ENCODE measurements at places on chromosomes 3 and 15.

- DNase-seq: no peak
Observed at GRCh38 chr15:77966540-77967234, 110.8 kb downstream of the TBC1D2B start.

DNA sequence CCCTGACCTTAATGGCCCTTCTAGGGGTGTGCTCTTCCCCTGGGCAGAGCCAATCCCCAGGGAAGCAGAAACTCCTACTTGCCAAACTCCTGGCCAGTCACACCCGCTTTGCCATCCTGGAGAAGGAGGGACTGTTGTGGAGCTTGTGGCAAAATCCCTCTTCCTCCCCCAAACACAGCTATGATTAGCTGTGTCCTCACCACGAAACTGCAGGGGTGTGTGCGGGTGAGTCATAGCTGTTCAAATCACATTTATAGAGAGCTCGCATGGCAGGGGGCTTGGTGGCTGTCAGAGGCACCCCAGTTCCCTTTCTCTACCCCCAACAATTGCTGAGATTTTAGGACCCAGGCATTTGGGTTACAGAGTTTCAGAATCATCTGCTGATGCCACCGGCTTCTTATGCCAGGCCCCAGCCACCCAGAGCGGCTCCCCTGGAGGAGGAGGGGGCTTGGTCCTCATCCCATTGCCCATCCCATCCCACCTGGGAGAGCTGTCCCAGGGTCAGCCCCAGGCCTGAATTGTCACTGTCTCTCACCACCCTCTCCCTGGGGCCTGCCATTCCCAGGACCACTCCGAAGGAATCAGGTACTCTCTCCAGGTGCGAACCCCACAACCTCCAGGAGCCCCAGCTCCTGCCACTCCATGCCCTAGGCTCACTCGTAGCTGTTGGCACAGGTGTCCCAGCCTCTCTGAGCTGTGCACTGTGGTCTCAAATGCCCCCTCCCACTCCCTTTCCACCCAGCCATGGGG, 28.8 kb upstream of the MAGEF1 start:
- no peak for DNase-seq

DNA sequence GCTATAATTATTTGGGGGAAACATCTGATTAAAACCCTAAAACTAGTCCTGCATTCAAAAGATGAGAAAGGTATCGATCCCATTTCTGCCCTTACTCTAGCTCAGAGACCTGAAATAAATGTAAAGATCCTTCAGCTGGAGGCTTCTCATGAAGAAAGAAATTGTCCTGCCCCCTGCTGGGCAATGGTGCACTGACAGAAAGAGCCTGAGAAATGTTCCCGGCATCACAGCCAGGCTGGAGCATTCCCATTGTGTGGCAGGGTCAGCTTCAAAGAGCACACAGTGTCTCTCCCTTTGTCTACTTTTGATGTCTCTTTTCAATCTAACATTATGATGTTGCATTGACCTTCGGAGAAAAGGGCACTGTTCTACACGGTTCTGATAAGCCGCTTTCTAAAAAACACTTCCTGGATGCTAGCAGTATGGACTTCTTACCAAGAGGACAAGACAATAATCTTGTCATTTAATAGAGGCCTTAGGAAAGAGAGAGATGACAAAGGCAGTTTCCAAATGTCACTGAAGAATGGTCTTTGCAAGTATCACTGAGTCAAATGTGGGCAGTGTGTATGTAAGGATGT, 287.5 kb downstream of the MAGI1 start:
- no peak for DNase-seq

- no peak for DNase-seq
Observed at GRCh38 chr15:70277556-70277955, 179.8 kb upstream of the TLE3 start.

GRCh38 chr15:29636921-29637320, 185.3 kb downstream of the TJP1 start:
- no peak for DNase-seq

- DNase-seq: no peak
Observed at GRCh38 chr3:44108481-44108880, 133.2 kb upstream of the TOPAZ1 start.

GRCh38 chr3:171806200-171807128, 3.8 kb downstream of the PLD1 start:
- DNase-seq: no peak

DNA sequence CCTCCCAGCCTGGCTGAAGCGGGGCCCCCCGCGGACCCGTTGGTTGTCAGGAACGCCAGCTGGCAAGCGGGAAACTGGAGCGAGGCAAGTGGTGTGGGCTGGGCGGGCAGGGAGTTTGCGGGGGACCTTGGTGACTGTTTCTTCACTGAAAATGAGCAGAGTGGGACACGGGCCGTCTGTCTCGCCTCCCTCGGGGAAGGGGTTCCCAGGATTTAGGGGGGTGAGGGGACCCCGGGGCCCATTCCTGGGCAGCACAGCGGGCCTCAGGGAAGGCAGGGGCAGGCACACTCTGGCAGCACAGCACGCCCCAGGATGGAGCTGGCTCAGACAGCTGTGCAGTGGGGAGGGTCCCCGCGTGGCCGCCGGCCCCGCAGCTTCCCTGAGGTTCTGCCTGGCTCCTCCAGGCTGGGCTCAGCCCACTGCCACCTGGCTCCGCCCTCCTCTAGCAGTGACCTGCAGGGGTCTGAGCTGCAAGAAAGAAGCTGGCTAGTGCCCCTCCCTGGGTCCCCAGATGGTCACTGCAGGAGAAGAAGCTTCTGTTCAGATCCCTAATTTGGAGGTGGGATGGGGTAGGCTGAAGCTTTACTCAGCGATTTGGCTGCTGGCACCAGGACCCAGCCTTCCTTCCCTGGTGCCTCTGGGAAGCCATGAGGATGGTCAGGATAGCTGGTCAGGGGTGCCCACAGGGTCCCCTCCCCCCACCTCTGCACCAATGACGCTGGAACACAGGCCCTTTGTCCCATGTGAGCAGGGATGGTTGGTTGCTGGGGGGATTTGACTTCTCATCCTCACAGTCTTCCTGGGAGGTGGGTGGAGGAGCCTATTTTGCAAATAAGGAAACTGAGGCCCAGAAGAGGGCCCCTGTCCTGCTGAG, 90.4 kb downstream of the TBC1D2B start:
- DNase-seq: no peak

GRCh38 chr3:64408770-64409169, 183.5 kb upstream of the PRICKLE2 start:
- DNase-seq: no peak

- no peak for DNase-seq
Observed at GRCh38 chr15:60975952-60976351, 253.2 kb downstream of the RORA start.

GRCh38 chr3:57752307-57752706, 3.8 kb upstream of the SLMAP start:
- DNase-seq: no peak

GRCh38 chr15:63019511-63020109, 22.9 kb upstream of the TPM1 start:
- no peak for DNase-seq

DNA sequence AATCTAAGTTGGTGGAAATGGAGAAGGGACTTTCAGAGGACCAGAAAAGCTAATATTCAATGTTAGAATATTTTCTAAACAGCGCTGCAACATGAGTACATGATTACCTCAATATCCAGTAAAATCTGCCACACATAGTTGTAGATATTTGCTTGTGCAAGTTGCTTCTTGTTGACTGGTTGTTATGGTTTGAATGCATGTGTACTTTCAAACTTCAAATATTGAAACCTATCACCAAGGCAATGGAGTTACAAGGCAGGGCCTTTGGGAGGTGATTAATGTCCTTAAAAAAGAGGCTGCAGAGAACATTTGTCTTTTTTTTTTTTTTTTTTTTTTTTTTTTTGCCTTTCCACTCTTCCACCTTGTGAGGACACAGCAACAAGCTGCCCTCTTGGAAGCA, 49.9 kb downstream of the TMCO5A start:
- DNase-seq: no peak

- no peak for DNase-seq
Observed at GRCh38 chr3:25293736-25294135, 134.3 kb upstream of the RARB start.

GRCh38 chr3:25426408-25426807, 1.7 kb upstream of the RARB start:
- DNase-seq: no peak

DNA sequence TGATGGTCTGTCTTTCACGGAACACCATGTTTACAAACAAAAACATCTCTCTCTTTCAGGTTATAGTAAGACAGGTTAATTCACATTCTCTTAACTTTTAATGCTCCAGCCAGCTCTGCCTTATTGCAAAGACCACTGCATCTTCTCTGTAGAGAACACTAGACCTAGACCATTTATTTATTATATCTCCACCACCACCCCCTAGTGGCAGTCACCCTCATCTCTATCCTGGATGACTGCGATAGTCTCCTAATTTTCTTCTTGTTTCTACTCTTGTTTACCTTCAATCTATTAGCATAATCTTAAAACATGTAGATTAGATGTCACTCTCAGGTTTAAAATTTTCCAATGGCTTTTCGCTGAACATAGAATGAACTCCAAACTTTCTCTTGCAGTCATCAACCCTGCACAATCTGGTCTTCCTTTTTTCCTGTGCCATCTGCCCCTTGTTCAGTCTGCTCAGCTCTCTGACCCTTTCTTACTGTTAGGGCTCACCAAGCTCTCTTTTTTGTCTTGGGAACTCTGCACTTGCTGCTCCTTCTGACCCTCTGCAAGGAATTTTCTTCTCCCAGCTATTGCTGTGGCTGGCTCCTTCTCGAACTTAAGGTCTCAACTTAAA, 155.6 kb downstream of the SQOR start:
- DNase-seq: no peak

DNA sequence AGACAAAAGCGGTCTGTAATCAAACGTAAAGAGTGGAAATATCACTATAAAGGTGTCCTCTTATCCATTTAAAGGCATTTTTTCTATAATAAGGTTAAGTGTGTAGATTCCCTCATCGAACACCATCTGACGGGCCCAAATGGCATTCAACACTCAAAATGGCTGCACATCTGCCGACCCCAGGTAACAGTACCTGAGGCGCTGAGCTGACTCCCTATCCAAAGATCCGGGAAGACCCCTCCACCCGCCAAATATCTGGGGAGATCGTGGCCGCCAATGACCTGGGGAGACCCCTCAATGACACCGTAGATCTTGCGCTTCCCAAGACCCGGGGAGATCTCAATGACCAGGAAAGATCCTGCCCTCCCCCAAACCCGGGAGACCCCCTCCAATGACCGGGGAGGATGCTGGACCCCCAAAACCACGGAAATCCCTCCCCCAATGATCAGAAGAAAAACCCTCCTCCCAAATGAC, 476 bp downstream of the IP6K2 start:
- DNase-seq: no peak

DNA sequence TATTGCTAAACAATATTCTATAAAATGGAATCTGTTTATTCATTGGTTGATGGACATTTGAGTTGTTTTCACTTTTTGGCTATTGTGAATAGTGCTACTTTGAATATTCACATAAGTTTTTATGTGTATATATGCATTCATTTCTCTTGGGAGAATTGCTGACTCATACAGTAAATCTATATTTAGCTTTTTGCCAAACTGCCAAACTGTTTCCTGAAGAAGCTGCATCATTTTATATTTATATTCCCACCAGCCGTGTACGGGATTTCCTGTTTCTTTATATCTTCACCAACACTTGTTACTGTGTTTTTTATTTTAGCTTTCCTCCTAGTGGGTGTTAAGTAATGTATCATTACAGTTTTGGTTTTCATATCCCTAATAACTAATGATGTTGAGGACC, 12.5 kb upstream of the TCAIM start:
- DNase-seq: no peak

DNA sequence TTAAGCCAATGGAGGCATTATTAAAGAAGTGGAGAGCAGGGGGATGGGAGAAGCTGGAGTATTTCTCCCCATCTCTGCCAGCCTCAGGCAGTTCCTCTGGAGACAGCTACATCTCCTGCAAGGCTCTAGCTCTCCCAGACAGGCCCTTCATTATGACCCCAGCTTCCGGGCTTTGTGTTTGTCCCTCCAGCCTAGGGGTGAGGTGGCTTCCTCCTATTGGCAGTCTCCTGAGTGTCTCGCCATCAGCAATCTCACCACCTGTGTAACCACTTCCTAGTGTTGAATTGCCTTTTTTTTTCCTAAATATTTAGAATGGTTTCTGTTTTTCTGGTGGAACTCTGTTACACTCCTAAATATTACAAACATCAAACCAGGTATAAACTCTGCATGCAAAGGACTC, 122.3 kb downstream of the FAM174B start:
- DNase-seq: no peak

DNA sequence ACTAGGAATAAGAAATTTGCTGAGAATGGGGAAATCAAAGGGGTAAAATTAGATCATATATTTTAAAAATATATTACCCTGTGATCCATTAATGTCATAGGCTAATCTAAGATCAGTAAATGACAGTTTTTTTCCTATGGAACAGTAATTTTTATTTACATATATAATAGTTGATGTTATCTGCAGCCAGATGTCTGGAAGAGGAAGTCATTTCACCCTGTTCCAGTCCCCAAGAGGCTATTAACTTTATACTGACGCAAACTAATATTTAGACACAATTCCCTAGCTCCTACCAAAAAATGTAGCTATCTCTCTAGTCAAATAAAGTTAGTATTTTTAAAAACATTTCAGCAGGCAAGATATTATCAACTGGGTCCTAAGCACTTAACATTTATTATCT, 558.0 kb downstream of the MECOM start:
- no peak for DNase-seq

DNA sequence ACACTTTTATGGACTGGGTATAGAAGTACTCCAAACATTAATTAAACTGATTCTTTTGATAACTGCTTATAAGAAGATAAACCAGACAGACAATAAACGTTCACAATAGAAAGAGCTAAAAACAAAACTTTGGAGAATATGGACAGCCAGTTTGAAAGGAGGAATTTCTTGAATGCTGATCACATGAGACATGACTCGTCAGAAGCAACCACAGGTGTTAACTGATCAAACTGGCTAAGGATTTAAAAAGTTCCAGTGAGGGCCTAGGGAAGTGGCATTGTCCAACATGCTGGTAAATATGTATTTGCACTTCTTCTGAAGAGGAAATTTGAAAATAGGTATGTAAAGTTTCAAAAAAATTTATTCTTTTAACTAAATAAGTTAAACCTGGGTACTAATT, 29.4 kb upstream of the AP3B2 start:
- no peak for DNase-seq

DNA sequence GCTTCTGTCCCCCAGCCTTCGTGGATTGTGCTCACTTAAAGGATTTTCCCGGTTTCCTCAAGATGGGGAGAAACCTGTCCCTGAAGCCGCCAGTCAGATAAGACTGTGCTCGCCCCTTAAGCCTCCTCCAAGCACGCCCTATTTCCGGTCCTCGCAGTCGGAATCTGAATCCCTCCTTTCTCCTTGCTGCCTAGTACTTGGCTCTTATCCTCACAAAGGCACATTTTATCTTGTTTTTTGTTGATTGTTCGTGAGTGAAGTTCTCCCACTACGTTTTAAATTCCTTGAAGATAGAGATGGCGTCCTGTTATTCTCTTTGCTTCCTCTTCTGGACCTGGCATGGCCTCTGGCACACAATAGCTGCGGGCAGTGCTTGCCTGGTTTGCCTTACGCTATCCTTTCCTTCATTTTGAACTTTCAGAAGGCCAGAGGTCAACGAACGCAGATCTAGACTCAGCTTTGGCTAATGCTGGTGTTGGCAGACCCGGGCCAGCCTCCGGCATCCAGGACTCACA, 1.7 kb downstream of the CLDN11 start:
- DNase-seq: no peak

All from stimulated activated CD4-positive, alpha-beta T cell treated with anti-CD3 and anti-CD28 coated beads, Interleukin-1b, Interleukin-23, amount 100 ng/mL, for 1 hour (primary cell).